AG04450 (cell line): ENCODE measurements at places on chromosomes 12 and 14. TPM values are rescaled to one million over a fixed set of nuclear protein-coding genes. Genes with fewer than 3 reads are reported as not detected.

GRCh38 chr14:51792809-51793208, 67.6 kb upstream of the GNG2 start:
- peak; percentile 73 for DNase-seq

GRCh38 chr14:93042968-93043940, 72.5 kb downstream of the ITPK1 start:
- no peak for DNase-seq

- no peak for DNase-seq
These were observed 70.8 kb upstream of the SRSF5 start for GRCh38 chr14:69696204-69696527.

The DPY19L2 gene
- polyA plus RNA-seq: 5.1 and 7.8 TPM in 2 replicates

GRCh38 chr14:105600939-105601359, 74.6 kb downstream of the TMEM121 start:
- DNase-seq: no peak
